AG20443 (cell line): ENCODE measurements at places on chromosomes 12 and 14.

- no peak for DNase-seq
Measured at GRCh38 chr12:62436164-62436503, 30.5 kb upstream of the MON2 start.

DNA sequence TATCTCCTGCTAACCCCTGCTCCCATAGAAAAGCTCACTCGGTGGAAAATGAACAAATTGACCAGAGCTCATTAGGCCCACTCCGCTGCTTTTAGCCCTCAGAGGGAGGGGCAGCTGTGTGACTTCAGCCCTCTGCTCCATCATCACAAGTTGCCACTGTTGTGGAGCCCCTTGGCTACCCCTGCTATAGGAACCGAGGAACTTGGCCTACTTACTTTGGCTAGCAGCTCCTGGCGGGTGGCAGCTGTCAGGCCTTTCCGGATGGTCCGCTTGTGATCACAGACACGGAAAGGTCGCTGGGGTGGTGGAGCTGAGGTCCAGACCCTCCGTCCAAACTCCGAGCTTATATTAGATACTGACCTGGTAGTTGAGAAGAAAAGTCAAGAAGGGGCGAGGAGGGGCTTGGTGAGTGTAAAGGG, 612 bp downstream of the CIDEB start:
- no peak for DNase-seq

- no peak for DNase-seq
Measured at GRCh38 chr12:66648033-66648735, 30.7 kb downstream of the GRIP1 start.

DNA sequence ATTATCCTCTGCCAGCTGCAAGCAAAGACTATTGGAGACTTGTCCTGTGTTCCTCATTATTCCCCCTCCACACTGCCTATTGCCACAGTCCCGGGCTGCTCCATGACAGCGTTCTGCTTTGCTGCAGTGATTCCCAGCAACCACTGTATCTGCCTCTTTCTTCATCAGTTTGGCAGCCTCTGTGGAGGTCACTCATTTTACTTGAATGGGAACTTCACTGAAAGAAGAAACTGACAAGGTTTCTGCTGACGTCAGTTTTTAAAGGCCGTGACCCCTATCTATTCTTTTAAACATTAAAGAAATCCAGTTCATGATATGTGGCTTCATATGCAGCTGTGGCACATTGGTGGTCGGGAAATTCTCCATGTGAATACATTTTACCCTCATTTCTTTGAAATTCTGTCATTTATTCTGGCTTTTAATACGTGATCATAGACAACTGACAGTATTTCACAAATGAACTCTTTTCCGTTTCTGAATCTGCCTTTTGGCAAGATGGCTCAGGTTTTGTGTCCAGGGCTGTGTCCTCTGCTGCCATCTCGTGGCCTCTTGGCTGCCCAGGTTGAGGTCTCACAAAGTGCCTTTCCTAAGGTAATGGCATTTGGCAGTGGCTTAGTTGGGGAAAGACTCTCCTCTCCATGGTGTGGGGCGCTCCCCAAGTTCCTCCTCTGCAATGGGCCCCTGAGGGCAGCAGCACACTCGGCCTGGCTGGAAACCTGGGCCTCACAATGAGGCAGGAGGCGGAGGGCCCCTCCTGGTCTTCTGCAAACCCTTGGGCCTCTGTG, 5.8 kb downstream of the TMEM253 start:
- DNase-seq: peak; percentile 81

DNA sequence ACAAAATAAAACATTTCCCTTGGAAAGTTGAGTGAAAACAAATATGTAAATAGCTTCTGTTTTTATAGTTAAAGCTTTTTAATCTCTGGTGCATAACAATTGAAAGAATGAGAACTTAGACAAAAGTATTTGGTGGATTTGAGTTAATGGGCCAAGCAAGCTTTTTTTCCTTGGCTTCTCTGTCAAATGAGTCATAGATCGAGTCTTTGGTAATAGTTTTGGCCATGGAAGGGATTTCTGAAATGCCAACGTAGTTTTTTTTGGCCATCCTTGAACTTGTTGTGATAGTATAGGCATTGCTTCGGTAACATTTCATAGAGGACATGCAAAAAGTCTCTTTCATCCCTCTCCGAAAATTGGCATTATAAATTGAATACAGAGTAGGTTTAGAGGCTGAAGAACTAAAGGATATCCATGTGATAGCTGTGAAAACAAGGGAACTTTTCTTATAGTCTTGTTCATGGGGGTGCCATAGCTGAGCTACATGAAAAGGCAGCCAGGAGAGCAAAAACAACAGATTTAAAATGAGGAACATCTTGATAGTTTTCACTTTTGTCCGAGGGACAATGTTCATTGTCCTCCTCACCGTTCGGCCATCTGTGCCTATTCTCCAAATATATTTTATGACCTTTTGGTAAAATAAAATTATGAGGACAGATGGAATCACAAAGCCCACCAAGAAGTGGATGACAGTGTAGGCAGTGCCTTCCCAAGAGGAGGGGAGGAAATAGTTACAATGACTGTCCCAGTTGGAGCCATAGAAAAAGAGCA, 34.7 kb downstream of the GPR19 start:
- peak; percentile 83 for DNase-seq

- no peak for DNase-seq
Measured at GRCh38 chr12:93707836-93708235, 30.7 kb downstream of the CRADD start.
